ENCODE measurements at places on chromosomes 7 and 10.

DNA sequence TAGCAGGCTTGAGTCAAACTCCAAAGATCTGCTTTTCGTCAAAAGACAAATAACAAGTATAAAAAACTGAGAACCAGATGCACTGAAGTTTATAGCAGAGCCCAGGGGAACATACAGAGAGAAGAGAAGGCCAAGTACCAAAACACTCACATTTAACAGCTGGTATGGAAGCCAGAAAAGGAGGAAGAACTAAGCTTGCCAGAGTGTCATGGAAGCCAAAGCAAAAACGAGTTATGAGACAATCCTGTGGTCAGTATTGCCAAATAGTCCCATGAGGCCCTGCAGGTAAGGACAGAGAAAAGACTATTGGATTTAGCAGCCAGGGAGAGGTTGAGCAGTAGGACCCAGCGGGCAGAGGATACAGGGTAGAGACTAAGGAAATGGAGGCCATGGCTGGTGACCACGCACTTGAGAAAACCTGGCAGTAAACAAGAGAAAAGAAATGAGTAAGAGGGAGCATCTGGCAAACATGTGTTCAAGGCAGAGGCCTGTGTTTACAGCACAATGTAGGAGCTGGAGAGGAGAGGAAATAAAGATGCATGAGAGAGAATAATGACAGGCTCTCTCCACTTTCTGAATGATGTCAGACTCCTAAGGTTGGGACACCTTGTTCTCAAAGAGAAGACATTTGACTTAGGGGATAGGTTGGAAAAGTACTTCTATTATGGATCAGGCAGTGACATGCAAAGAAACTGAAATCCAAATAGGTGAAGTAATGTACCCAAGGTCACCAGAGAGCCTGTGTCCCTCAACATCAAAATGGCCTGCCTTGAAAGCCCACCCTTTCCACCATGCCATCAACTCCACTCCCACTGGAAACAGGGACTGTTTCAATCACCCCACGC is 9.1 kb downstream of the CREB3L2 start:
- no peak for DNase-seq

- no peak for DNase-seq
Measured at GRCh38 chr7:29806208-29806994, at the start of gene WIPF3. Gene WIPF3, plus strand, starts transcription at chr7:29806508. Its CDS starts 28,217 bp downstream, at chr7:29834725.

- no peak for DNase-seq
Measured at GRCh38 chr7:91412298-91412697, 148.1 kb downstream of the FZD1 start.

- DNase-seq = no peak
Measured at GRCh38 chr10:50651808-50652207, 28.1 kb upstream of the SGMS1 start.

GRCh38 chr7:111047595-111047994 is 43.3 kb upstream of the LRRN3 start:
- DNase-seq = no peak

DNA sequence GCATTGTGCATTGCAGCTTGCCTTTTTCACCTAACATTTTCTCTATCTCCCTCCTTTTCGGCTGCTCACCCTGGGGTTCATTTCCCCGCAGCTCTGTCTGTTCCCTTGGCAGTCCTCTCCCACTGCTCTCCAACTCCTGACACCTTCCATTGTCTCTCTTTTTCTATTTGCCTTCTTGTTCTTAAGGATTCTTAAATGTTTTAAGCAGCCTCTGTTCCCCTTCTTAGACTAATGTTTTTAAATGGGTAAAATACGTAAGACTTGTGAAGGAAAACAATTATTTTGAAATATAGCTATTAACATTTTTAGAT is 19.4 kb downstream of the BMPR1A start:
- no peak for DNase-seq

DNA sequence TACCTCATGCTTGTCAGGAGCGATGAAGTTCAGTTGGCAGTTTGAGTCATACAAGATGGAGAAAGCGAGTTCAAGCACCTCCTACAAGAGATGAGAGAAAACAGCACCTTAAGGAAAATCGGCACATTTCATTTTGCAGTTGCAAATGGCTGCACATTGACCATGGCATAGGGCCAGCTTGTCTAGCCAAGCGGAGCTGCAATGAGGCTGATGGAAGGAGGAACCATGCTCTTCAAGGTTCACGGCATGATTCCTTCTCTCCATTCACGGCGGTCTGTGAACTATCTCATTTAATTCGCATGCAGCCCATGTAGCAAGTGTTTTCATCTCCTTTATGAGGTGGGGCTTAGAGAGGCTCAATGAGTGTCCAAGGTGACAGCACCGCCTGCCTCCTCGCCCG is 137.4 kb upstream of the AOAH start:
- DNase-seq = no peak

DNA sequence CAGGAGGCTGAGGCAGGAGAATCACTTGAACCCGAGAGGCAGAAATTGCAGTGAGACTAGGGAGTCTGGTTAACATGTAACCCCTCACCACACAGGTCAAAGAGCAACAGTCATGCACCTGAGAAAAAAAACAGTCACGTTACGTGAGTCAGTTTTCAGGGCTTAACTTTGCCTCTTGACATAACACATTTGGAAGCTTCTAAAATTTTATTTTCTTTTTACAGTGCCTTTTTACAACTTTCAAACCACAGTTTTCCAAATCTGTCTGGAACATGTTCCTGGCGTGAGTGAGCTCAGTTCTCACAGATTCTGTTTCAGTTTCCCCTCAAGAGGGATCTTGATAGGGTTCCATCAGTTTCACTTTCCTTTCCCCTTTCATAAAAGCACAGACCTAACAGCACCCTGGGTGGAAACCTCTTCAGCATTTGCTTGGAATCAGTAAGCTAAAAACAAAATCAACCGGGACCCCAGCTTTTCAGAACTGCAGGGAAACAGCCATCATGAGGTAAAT is 4.4 kb downstream of the IFIT3 start:
- no peak for DNase-seq

DNA sequence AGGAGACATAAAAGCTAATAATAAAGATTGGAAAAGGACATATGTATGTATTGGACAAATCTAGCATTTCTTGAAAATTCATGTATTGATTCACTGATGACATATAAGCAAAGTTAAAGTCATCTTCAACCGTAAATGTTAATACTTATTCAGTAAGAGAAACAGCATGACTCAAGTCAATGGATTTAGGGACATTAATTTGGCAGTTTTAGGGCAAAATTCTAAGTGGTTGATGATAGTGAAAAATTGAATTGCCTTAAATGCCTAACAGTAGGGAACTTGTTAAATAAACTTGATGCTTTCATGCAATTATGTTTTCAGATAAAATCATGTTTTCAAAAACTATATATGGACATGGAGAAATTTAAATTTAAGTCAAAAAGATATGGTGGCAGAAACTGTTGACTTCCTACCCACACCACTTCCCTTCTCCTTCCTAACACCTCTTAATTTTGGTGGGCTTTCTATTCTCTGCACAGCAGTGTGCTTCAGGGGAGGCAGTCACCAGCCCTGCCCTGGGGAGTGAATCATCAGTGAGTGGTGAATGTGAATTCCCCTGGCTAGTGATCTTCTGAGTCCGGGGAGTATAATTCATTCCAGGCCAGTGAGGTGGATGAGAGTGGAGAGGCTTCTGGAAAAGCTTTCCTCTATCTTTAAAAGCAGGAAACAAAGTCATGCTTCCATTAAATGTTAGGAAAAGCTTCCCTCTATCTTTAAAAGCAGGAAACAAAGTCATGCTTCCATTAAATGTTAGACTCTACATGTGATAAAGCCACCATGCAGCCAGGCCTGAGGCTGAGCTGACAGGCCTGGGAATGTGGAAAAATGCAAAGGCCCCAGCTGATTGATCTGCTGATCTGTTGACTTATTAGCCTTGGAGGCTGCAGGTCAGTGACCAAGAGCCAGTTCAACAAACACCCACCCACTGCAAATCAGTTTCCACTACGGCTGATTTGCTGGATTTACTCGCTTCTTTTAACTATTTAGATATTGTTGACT is 25.2 kb upstream of the ITGB1 start:
- DNase-seq = no peak

DNA sequence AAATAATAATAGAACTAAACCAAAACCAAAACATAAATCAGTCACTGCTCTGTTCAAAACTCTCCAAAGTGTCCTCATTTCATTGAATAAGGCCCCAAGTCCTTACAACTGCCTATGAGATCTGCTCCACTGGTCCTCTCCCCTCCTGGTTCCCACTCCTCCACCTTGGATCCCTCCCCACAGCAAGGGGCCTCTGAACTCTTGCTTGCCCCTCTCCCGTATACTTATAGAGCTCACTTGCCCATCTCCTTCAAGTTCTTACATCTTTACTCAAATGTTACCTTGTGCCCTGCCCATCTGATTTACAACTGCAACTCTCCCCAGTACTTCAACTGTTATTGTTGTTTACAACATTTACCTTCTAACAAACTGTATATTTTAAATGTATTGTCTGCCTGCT is 819 bp downstream of the POLD2 start:
- DNase-seq = no peak

DNA sequence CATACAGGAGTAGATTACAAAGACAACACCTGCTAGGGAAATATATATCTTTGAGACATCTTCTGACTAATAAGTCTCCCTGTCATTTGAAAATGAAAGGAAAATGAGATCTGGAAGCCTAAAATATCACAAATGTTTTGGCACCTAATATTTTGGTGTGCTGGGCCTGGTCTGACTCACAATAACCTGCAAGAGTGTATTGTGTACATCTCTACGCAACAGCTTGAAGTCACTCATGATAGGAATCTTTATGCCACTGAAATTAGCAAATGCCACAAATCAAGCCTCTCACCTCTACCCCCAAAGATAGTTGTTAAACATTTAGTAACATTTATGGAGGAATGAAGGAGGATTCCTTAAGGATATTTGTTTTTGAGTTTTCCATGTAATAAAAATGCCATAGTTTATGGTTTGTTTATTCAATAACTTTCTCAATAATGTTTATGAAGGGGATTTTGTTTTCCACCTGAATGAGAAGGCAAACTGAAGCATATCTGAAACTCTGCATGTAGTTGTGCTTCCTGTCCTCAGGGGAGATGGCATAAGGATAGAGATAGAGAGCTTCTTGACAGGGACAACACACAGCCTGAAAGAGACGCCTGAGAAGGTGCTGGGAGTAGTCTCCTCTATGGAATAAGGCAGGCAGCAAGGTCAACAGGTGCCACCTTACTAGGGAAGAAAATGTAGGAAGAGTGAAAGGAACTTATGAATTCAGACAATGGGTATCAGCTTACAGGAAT is 197.4 kb downstream of the AHR start:
- no peak for DNase-seq

DNA sequence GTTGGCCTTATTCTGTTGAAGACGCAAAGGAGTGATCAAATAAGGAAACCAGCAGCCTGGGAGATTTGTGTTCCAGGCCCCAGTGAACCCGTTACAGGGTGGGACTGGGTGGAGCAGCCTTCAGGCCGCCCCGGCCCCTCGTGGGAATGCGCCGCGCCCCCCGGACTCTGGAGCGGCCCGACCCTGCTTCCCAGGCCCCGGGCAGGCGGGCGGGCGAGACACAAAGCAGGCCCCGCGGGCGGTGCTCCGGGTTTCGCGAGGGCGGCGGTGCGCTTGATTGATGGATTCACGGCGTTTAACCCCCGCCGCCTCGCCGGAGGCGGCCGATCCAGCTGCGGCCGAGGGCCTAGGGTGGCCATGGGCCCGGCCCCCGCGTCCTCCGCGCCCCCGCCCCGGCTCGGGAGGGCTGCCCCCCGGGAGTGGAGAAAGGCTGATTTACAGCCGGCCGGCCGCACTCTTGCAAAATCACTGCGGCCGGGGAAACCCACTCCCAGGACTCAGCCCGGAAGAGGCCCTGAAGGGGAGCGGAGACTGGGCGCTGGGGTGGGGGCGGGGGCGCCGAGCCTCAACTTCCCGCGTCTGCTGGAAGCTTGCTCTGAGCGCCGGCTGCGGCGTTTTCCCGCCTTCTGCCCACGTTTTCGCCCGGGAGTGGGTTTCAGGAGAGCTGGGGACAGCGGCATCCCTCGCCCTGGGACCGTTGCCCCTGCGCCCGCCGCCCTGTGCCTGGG is 299.6 kb upstream of the NFE2L3 start:
- no peak for DNase-seq

DNA sequence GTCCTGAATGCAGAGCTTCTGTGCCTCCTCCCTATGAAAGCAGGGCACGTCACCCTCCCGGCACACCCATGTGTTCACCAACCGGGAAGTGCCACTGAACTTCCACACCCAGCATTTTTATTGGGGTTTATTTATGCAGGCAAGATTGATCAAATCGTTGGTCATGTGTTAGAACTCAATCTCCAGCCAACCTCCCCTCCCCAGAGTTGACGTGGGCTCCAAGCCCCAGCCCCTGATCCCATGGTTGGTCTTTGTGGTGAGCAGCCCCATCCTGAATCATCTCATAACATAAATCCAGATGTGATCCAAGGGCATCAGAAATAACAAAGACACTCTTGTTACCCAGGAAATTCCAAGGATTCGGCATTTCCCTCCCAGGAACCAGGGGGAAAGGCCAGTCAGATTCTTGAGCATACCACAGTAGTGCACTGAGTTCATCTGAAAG is 151.2 kb downstream of the TPST1 start:
- no peak for DNase-seq

GRCh38 chr7:157898261-157898660 is 561.5 kb downstream of the DNAJB6 start:
- no peak for DNase-seq

DNA sequence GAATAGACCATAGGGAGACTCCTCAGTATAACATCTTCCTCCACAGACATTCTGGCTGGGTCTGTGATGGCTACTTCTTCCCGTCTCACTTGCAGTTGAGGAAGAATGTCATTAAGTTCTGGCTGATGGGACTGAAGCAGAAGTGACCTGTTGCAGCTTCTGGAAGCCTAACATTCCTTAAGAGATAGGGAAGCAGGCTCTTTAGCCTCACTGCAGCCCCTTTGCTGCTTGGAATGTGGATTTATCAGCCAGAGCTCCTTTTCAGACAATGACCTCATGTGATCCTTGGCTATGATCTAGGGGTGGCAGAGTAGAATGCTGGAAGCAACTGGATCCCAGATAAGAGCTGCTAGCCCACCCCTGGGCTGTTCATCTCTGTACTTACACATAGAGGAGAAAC is 142.5 kb downstream of the RNF216 start:
- DNase-seq = no peak

- no peak for DNase-seq
Measured at GRCh38 chr7:28573059-28573553, 160.8 kb downstream of the CREB5 start.

GRCh38 chr7:21041252-21041651 is 254.6 kb upstream of the SP8 start:
- DNase-seq = no peak

DNA sequence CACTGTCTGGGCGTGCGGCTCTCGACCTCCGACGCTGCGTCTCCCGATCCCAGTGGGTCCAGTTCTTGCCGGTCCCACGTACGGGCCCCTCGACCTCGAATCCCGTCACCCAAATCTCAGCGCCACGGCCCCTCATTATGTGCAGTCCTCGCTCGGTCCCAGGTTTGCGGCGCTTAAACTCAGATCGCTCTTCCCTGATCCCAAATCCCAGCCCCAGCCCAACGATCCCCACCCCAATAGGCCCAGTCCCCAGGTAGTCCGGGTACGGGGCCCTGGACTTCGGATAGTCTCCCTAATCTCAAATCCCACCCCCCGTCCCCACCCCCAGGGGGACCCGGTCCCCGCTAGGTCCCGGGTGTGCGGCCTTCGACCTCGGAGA is 666 bp downstream of the HNRNPF start:
- DNase-seq = no peak

- peak; percentile 83 for DNase-seq
Measured at GRCh38 chr7:26398756-26399509, 107.3 kb downstream of the SNX10 start.

GRCh38 chr7:44403775-44404174 is 78.4 kb upstream of the CAMK2B start:
- no peak for DNase-seq

GRCh38 chr10:108684431-108684830 is 1238.9 kb downstream of the XPNPEP1 start:
- no peak for DNase-seq
